ENCODE measurements at places on chromosomes 1 and 21.
A peak's percentile ranks its signal among the peaks of the same experiment; 100 is the strongest.

DNA sequence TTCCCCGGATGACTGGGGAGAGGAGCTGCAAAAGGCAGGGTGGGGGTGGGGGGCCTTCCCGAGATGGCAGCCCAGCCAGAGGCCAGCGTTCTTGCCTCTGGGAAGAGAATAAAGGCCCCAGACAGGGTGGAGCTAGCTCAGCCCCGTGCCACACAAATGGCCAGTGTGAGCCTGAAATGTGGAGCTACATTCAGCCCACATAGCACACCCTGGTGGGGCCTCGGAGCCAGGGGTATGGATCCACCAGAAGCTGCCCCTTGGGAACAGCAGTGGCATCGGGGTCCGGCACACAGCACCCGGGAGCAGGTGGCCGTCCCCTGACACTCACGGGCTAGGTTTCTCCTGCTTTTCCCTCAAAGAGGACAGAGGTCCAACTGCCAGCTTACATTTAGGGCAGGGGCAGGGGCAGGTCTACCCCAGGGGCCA is 93.9 kb downstream of the PDE9A start:
- DNase-seq = no peak

GRCh38 chr1:51551081-51551480 is 32.0 kb upstream of the EPS15 start:
- no peak for DNase-seq

DNA sequence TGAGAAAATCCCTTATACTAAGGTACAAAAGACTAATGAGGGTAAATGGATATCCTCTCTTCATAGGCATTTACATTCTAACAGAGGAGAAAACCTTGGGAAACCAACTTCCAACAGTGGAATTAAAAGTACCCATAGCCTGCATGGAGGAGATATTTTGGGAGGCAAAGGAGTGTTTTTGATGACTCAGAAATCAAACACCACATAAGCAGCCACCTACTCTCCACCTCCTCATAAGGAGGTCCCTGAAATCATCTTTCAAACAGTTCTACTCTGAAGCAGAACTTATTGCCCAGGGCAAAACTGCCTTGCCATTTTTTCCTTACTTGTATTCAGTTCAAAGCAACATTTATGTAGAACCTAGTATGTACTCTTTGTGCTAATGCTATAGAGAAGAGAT is 211.3 kb downstream of the KCNH1 start:
- DNase-seq = no peak

- no peak for DNase-seq
Measured at GRCh38 chr1:12739613-12740012, 6.4 kb upstream of the CFAP107 start.

DNA sequence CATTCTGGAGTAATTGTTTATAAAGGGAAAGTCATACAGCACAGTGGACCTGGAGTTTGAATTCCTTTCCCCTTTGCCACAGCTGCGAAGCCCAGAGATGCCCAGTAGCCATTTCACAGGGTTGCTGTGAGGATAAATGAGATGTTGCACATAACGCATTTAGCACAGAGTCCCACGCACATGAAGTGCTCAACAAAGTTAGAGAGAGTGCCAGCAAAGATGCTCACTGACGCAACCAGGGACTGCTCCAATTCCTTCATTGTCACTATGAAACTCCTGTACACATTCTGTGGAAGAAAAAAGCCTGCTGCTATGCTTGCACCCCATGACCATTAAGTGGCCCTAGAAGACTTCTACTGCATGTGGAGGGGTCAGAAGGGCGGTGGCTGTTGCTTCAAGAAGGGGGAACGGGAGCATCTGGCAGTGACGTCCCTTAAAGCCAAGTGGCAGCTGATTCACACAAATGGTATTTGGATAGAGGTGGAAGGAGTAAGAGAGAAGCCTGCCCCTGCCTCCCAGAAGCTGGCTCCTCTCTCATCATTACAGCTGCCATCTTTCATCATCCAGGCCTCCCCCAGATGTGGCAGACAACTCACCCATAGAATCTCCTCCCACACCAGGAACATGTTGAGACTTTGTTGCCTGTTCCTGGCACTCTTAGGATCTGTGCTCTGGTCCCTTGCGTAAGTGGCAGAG is 26.5 kb upstream of the VAV3 start:
- DNase-seq = peak; percentile 64

DNA sequence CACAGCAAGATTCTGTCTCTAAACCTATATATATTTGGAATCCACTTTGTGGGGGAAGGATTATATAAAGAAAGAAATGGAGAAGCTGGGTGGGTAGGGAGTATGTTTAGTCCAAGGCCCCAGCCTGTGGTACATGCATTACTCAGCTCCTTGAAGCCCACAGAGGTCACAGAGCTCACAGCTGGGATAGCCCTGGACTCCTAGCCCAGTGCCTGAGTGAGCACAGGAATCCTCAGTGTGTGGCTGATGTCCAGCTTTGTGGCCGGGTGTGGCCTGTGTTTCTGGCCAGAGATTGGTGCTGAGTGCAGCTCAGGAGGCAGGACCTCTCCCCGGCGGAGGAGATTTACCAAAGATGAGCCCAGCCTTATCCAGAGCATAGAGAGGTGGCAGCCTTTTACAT is 7.6 kb downstream of the CAPN9 start:
- peak; percentile 26 for DNase-seq

DNA sequence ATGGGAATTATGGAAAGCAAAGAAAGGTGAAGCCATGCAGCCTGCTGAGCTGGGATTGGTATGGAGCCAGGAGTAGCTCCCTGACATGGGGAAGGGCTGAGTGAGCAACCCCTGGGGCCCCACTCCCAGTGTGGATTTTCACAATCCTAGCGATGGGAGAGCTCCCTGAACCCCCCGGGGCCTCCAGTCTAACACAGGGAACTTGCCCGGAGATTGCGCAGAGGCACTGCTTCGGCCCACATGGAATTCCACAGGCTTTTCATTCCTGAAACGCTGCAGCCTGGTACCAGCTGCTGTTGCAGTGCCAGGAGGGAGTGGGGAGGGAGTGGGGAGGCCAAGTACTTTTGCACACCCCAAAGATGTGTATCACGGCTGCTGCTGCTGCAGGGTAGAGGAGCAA is 110.4 kb upstream of the C21orf91 start:
- no peak for DNase-seq

GRCh38 chr1:112788561-112788960 is 73.4 kb upstream of the PPM1J start:
- no peak for DNase-seq

DNA sequence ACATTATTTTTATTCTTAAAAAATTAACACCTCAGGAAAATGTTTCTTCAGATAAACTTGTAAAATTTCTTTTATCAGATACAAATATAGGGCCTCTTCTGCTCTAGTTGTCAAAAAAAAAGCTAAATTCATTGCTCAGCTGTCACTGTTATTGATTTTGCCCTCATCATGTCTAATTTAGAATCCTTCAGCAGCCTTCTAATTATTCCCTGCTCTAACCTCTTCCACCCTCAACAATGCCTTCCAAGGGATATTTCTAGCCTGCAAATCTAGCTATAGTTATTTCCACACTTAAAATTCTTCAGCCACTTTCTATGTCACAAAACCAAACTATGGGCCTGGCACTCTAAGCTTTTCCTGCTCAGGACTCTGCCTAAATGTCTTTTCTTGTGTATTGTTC is 25.2 kb downstream of the PDE4B start:
- no peak for DNase-seq

- DNase-seq = no peak
Measured at GRCh38 chr1:1081311-1082238, 7.5 kb upstream of the RNF223 start.

DNA sequence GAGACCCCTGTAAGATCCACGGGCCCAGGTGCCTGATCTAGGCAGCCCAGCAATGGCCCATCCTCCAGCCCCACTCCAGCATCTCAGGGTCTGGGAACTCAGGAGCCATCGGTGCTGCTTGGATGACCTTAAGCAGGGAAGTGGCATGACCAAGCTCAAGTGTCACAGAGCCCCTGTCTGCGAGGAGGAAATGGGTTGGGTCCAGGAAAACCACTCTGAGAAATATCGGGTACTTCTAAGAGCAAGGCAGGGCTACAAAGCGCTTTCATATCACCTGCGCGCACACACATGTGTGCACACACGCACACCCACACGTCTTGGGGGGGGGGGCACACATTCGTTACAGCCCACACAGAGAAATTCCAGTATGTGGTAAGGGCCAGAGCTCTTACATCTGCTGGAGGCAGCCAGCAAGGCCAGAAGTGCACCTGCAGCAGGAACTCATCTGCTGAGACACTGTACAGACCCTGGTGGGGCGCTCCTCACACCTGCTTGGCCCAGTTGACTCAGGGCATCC is 32.6 kb upstream of the SPOCD1 start:
- DNase-seq = no peak

DNA sequence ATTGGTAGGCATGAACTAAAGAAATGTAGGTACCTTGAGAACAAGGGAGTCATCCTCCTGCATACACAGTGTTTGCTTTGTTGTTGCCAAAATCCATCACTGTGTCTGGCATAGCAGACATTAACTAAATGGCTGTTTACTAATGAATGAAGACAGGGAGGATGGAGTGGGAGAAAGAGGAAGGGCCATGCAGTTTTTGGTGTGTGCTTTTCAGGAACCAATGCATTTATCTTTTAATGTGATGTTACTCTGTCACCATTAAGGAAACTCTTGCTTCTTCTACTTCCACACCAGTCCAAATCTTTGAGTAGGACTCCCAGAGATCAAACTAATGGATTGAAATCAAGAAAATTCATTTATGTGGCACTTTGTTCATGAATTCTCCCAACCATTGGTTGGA is 55.6 kb upstream of the DUSP10 start:
- no peak for DNase-seq

DNA sequence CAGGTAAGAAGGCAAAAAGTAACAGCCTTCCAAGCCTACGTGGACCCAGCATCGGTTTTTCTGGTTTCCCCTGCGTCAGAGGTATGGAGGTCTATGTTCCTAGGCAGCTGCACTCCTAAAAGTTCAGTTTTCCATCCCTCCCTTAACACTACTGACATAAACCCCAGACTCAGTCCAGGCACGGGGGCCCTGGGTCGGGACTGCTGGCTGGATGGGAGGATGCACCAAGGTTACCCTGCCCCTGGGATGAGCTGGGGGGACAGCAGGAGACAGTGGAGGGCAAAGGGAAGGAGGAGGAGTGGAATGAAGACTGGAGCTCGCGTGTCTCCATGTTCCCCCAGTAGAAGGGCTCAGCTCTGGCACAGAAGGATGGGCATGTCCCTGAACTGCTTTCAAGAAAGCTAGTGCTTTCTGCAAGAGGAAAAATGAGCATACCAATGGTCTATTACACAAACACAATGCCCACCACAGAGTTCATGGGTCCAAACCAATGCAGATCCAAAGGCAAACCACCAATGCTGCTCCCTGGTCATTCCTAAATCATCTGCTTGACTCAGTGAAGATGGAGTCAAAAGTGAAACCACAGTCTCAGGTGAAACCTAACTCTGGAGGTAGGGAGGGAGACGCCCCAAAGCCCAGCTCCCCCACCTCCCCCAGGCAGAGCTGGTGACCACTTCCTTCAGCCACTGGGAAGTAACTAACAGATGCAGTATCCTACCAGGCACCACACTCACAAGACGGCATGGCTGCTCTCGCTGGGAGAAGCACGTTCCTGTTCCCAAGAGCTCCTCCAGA is 54.9 kb downstream of the CD46 start:
- DNase-seq = no peak
